ENCODE measurements at places on chromosomes 2 and 18.

GRCh38 chr2:209189893-209190292 lies 234.0 kb upstream of the MAP2 start:
- DNase-seq: no peak

DNA sequence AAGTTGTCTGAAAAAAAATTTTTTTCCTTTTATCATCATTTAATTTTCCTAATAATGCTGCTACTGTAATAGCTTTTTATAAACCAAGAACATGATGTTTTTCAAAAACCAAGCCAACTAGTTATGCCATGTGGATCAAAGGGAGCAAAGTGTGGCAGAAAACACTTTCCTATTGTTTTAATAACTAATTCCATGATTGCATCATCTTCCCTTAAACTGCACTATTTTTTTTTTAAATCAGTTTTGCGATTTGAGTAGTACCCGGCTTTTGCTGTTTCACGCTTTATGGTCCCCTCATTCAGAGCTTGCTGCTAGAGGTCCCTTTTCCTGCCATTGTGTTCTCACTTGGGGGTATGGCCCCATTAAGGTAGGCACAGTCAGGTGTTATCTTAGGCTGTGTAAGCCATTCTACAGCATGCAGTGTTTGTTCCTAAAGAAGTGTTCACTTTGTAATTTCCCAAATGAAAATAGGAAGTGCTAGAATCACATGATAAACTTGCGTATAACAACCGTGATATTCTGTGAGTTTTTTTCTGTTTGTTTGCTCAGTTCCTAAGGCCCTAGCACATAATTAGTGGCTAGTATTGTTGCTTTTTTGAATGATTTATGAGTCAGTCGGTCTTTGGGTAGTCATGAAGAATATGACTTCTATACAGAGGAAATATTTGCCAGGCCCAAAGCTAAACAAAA lies 225.8 kb downstream of the PTGR3 start:
- peak; percentile 90 for DNase-seq

DNA sequence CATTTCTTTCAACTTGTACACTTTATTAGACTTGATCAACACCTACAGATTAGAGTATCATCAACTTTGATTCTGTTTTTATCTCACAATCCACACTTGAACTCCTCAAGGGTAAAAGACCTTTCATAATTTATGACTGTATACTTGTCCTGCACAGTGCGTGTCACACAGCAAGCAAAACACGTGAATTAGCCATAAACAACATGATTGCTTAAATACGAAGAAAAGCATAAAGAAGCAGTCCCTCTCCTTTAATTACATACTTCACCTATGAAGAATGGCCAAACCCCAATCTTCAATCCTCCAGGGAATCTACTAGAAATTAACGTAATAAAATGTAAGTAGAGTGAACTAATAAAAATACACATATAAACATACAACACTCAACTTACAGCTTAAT lies 13.6 kb downstream of the TMX3 start:
- no peak for DNase-seq

DNA sequence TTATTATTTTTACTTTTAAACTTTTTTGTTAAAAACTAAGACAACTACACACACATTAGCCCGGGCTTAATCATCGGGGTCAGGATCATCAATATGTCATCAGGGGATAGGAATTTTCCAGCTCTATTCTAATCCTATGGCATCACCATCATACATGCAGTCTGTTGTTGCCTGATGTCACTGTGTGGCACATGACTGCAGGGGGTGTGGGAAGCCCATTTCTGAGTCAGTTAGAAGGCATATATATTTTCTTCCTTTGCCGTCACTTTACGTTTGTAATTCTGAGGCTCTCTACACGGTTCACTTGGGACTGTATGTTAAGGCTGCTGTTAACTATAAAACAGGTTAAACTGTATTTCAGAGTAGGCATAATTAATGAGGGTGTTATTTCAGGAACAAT lies 144.4 kb upstream of the ITGA6 start:
- peak; percentile 88 for DNase-seq

GRCh38 chr18:57249883-57250282 lies 102.5 kb upstream of the ST8SIA3 start:
- no peak for DNase-seq

- DNase-seq: no peak
Observed at GRCh38 chr2:2826621-2827020, 495.5 kb upstream of the MYT1L start.

- peak; percentile 9 for DNase-seq
Observed at GRCh38 chr2:191526536-191526935, 151.4 kb upstream of the NABP1 start.

DNA sequence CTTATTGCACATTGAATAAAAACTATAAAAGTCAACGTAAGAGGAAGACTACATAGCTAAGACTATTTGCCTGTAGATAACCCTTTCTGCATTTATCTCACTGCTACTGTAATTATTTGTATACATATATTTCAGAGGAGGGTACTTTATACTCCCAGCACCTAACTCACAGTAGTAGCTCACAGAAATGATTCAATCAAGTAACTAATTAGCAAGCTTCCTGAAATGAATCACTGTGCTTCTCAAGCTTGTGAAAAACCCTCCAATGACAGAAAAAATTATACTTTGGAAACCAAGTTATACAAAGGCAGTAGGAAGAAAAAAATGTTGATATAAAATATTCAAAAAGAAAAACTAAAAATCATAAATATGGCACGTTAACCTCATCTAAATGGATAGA lies 124.9 kb downstream of the NBAS start:
- DNase-seq: no peak

DNA sequence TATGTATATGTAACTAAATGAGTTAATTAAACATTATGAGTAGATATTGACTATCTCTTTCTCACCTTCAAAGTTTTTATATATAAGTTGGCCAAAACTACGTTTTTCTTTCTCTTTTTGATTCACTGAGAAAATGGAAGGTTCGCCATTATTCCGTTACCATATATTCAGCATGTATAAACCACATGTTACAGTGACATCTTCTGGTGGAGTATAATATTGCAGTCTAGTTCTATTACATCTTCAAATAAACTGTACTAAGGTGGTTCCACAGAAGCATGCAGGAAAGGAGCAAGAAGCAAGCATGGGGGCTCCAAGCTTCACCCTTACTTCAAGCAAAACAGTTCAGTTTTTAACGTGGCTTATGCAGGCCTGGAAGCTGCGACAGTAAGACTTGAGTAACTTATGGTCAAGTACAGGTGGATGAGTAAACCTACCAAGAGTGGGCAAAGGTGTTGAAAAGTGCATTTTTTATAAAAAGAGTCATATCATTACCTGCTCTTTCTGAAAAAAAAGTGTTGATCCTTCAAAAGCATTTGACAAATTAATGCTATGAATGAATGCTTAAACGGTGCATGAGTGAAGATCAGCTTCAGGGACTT lies 129.8 kb upstream of the RAB6C start:
- peak; percentile 54 for DNase-seq

DNA sequence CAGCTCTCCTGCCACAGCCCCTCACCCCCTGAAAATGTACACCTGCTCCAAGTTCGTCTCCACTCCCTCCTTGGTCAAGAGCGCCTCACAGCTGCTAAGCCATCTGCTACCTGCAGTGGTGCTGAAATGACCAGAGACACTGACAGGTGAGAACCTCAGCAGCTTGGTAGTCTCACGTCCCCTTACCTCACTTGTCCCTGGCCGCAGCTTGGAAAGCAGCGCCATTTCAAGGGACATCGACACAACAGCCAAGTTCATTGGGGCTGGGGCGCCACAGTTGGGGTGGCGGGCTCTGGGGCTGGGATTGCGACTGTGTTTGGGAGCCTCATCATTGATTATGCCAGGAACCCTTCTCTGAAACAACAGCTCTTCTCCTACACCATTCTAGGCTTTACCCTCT lies 47.5 kb downstream of the ANKRD44 start:
- no peak for DNase-seq
